PC-3 (cell line): ENCODE measurements at places on chromosomes 16 and 17. TPM values are rescaled to one million over a fixed set of nuclear protein-coding genes. Genes with fewer than 3 reads are reported as not detected.

DNA sequence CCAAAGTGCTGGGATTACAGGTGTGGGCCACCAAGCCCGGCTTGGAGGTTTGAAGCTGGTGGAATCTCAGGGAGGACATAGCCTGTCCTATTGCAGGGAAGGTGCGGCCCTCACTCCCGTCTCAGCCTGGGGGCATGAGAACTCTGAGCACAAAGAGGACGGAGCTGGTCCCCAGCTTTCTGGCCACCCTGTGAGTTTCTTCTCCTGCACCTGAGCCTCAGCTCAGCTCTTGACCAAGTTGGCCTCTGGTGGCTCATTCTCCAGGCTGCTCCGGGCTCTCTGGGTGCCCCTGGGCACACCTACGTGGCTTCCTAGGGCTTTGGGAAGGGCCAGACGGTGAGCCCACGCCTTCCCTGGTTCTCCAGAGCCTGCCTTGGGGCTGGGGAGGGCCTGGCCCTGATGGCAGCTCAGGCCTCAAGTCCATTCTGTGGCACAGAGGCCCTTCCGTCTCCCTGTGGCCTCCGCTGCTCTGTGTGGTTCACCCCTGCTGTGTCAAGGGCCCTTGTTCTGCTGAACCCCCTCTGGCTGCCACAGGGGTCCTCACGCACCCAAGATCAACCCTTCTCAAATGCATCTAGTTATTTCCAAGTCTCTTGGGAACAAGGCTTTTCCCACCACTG, 6.9 kb upstream of the FASN start:
- H3K27ac ChIP-seq = no peak overlapping the region
- DNase-seq = no peak
- no peak overlapping the region for H3K4me3 ChIP-seq
- no peaks in the 10 kb centered on the region for H3K27me3 ChIP-seq
- H3K36me3 ChIP-seq = no peaks in the 10 kb centered on the region

- no peaks in the 10 kb centered on the region for H3K36me3 ChIP-seq
- H3K27ac ChIP-seq = no peak overlapping the region
- H3K4me1 ChIP-seq = no peaks in the 10 kb centered on the region
- H3K27me3 ChIP-seq = no peaks in the 10 kb centered on the region
These were observed 10.9 kb upstream of the HS3ST6 start for GRCh38 chr16:1929105-1929504.

DNA sequence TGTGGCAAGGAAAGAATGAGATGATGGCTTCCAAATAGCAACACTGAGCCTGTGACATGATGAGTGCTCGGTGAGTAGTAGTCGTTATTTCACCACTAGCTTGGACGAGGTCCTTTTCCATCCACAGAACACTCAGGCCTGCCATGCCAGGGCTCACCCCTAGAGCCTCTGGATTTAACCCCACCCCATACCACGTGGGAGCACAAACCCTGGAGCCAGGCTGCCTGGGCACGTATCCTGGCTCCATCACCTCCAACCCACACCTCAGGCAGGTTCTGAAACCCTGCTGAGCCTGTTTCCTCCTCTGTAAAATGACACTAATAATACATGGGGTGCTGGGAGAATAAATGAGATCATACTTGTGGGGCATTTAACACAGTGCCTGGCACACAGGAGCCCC, 192.4 kb downstream of the KATNIP start:
- no peak overlapping the region for H3K4me3 ChIP-seq
- H3K27ac ChIP-seq = no peak overlapping the region
- no peaks in the 10 kb centered on the region for H3K27me3 ChIP-seq
- H3K4me1 ChIP-seq = no peaks in the 10 kb centered on the region
- no peak for DNase-seq

The ACSM5 gene
- not detected in 2 replicates for total RNA-seq

The CHD9NB gene
- total RNA-seq = 0.40 TPM in 1 of 2 replicates, not detected in the other
